ENCODE measurements at places on chromosomes 2 and 18.
A peak's percentile ranks its signal among the peaks of the same experiment; 100 is the strongest.

GRCh38 chr2:46157966-46158310, 139.3 kb upstream of the EPAS1 start:
- DNase-seq, result no peak

- DNase-seq, result no peak
Observed at GRCh38 chr2:201959626-201960025, 74.0 kb upstream of the FZD7 start.

GRCh38 chr2:151995161-151995557, 103.7 kb downstream of the CACNB4 start:
- DNase-seq, result no peak

DNA sequence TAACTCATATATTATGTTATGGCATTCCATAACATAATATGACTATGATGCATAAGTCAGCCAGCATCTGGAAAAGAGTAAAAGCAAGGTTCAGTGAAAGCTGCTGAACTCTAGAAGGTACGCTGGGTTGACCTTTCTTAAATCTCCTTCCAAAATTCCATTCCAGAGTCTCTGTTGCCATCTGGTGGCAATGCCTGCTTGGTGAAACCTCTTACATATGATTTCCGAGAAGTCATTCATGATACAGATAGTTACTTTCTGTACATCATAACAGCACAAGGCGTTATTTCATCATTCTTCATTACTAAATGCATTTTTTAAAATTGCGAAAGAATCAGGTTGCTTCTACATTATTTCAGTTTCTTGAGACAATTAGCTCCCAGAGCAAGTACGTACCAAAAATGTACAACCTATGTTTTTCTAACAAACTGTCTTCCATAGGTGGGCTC, 7.0 kb upstream of the EPG5 start:
- peak; percentile 95 for DNase-seq

- DNase-seq, result no peak
Observed at GRCh38 chr18:1498216-1498615, 593.5 kb downstream of the ADCYAP1 start.

- DNase-seq, result peak; percentile 87
Observed at GRCh38 chr2:27890146-27890923, at the start of the genes BABAM2 and RBKS. Gene BABAM2 (plus strand): TSS chr2:27890729. CDS start chr2:27894557, 3,828 bp downstream. Gene RBKS (minus strand): TSS chr2:27890387. CDS start chr2:27890345, 42 bp downstream.

DNA sequence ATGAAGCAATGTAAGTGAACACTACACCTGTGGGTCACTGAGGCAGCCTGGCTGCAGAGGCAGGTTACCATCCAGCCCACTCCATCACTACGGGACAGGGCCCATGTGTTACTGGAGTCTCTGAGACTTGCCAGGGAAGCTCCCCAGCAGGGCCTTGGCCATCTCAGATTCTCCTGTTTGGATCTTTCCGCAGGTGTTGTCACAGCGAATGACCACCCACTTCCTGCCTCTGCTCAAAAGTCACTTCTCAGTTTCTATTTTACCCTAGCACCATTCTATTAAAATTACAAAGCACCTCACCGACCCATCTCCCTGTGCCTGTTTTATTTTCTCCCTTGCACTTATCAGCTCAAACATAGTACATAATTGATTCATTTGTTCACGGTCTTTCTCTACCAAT, 34.5 kb upstream of the L3MBTL4 start:
- no peak for DNase-seq

DNA sequence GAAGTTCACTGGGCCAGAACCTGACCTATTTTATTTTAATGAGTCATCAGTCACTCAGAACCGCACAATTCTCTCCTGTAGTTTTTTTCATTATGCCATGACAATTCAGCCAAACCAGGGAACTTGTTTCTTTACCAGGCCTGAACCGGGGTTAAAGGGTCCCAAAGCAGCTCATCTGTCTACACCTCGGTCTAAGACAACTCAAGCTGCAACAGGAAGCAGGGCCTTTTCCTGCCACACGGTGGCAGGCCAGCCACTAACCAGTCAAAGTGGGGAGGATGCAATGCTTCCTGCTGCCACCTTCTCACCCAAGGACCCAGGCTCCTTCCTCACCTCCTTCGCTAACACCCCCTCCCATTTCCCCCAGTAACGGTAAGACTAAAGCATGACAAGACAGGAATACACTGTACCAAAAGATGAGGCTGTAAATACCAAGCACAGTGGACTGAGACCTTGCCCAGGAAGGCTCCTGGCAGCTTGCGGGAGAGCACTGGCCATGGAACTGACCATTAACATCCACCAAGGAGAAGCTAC, 56.7 kb upstream of the ACKR3 start:
- DNase-seq, result peak; percentile 21

DNA sequence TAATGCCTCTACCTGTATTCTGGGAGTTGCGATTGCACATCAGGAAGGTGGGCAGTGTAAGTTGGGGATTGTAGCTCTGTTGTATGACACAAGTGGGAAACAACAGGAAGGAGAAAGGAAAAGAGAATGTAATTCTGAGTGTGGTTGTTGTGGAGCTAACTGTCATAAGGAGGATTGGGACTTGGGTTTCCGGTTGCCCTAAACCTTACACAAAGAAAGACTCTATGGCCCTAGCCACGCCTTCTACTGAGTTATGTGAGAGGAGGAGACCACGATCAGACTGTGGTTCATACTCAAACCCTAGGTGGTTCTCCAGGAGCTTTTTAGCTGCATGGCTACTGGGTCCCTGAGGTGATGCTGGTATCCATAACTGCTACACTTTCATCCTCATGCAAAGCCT, 86.5 kb downstream of the TANC1 start:
- no peak for DNase-seq

- DNase-seq, result no peak
Observed at GRCh38 chr2:74149247-74149525, 1.5 kb upstream of the BOLA3 start.

- no peak for DNase-seq
Observed at GRCh38 chr2:22787745-22788144, 597.2 kb upstream of the KLHL29 start.

- DNase-seq, result no peak
Observed at GRCh38 chr18:3380384-3380961, 69.5 kb upstream of the TGIF1 start.

GRCh38 chr2:104766683-104767082, 87.2 kb upstream of the POU3F3 start:
- DNase-seq, result no peak

DNA sequence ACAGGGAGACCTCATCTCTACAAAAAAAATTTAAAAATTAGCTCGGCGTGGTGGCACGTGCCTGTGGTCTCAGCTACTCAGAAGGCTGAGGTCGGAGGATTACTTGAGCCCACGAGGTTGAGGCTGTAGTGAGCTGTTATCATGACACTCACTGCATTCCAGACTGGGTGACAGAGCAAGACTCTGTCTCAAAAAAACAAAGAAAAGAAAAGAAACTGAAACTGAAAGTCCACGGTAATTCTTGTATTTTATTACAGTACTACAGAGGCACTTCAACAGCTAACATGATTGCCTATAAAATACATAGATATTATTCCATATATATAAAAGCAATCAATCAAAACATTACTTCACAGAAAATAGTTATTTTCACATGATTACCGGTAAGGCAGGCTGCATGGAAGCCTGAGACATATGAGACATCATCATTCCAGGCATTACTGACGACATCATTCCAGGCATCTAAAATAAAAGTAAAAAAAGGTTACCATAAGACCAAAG, 23.1 kb downstream of the PRPF40A start:
- DNase-seq, result no peak

GRCh38 chr2:201786471-201786870, 5.7 kb upstream of the ALS2 start:
- DNase-seq, result no peak

DNA sequence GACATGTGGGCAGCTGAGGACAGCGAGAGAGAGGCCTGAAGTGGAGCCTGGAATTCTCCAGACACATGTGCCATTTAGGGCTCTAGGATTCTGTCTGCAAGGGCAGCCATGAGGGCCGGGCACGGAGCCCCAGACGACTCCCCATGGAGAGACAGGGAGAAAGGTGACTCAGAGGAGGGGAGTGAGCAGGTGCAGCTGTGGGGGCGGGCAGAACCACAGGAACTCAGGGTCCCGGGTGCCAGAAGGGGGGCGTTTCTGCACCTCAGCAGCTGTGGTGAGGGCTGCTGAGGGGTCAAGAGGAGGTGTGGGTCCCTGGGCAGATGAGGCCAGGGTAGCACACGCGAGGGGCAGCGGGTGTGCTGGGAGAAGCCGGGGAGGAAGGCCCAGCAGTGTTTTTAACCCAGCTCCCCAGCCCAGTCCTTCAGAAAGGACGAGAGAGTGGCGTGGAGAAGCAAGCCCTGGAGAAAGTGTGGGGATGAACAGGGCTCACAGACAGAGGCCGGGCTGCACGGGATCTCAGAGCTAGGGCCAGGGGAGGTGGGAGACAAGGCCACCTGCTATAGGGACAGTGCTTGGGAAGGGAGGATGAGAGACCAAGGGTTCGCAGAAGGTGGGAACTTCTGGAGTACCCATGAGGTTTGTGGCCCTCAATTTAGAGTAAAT, 7.6 kb downstream of the GPR17 start:
- no peak for DNase-seq

GRCh38 chr2:47218066-47218581, 63.0 kb upstream of the STPG4 start:
- no peak for DNase-seq

DNA sequence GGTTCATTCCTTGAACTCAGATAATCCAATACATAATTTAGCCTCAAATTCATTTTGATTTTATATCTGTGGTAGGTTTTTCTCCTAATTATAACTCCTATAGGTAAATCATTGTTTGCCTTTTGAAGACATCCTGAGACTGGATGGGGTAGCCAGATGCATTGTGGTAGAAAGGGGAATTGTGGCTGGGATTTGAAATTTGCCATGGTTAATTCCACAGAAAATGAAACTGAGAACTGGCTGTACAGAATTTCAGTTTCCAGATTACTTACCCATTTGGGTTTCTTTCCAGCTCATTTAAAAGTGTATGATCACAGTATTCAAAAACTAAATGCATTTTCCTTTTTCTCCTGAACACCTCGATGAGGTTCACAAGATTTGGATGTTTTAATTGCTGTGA, 18.2 kb downstream of the CDKL4 start:
- DNase-seq, result no peak

GRCh38 chr18:9132628-9133027, 4.0 kb upstream of the ANKRD12 start:
- no peak for DNase-seq

DNA sequence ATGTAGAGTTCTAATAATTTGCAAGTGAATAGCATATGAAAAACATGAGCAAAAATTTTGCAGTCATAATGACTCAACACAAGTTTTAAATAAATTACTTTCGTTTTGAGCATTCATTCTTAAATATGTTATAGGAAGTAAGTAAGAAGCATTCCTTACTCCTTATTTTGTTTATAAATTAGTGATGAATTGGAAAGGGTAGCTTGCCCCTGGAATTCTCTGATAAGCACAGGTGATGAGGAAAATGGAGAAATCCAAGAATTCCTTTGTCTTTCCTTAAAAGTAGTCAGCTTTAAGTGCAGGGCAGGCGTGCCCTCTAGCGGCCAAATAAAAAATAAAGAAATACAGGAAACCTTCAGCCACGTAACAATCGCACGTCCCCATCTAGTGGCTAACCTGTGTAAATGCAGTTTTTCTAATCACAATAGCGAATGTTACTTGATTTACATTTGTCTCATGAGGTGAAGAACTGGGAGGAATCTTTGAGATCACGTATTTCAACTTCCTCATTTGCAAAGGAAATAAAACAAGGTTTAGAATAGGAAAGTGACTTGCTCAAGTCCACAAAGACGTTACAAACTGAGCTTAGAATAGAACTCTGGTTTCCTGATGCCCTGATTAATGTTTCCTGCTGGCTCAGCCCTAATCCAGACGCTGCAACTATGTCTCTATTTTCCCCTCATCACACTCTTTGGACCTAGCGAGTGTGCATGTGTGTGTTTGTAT, 47.2 kb upstream of the ZNG1B start:
- peak; percentile 94 for DNase-seq

- peak; percentile 90 for DNase-seq
Observed at GRCh38 chr2:53786705-53787613, at the start of the genes ASB3 and ERLEC1. Gene ASB3 (minus strand): TSS chr2:53786953. CDS start chr2:53765572, 21,381 bp downstream. Gene ERLEC1 (plus strand): TSS chr2:53787044. CDS start chr2:53787211, 167 bp downstream.

GRCh38 chr2:59930430-59930829, 623.0 kb downstream of the BCL11A start:
- DNase-seq, result no peak

- peak; percentile 60 for DNase-seq
Observed at GRCh38 chr18:53941601-53942338, 282.7 kb downstream of the MBD2 start.

- DNase-seq, result no peak
Observed at GRCh38 chr2:109375131-109375561, 238.6 kb downstream of the SEPTIN10 start.

DNA sequence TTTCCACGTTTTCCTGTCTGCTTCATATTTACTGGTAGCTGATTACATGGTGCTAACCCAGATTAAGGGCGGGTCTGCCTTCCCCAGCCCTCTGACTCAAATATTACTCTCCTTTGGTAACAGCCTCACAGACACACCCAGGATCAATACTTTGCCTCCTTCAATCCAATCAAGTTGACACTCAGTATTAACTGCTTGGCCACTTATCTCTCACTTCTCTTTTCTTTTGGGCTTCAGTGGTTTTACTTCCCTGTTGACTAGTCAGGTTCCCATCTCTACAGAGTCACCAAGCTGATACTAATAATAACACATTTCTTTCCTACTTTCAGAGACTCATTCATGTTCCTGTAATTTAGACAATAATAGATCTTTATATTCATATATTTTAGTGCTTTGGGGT, 302.2 kb upstream of the MAP2 start:
- DNase-seq, result no peak

GRCh38 chr2:216430811-216431530, 18.7 kb downstream of the SMARCAL1 start:
- no peak for DNase-seq

DNA sequence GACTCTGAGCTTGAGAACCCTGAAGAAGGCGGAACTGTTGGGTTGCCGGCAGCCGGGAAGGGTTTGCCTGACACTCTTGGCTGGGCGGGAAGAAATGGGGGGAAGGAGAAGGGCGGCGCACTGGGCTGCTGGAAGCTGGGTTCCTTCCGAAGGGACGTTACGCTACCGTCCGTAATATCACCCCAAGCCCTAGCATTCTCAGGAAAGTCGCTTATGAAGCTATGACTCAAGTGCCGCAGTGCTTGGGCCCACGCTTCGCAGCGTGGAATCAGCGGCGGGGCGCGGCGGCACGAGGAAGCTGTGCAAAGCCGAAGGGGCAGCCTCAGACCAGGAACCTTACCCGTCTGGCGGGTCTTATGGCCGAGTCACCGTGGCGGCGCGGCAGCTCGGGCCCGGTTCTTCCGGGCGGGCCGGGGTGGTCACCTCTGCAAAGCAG, 50.2 kb upstream of the SIGLEC15 start:
- peak; percentile 93 for DNase-seq

DNA sequence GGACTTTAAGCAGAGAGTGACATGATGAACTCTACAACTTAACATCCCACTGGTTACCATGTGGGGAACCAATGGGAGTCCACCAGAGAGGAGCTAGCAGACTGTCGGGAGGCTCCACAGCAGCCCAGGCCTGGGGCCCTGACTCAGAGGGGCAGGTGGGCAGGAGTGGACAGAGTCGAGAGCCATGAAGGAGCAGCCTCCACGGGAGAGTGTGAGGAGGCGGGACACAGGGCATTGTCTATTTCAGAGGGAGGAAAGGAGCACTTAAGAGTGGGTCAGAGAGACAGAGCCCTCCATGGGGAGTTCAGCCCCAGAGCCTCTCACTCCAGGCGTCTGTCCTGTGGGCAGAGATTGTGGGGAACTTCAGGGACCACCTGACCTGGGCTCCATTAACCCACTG, 118.7 kb downstream of the CYP26B1 start:
- no peak for DNase-seq

Measured in HL-60 (cell line).